Esophagus mucosa (tissue), 1 donor: ENCODE measurements at places on chromosomes 16 and 17. TPM values are rescaled to one million over a fixed set of nuclear protein-coding genes. Genes with fewer than 3 reads are reported as not detected.

ARHGDIG gene
- total RNA-seq: not detected

SOST gene
- not detected for total RNA-seq

RPL38 gene
- total RNA-seq: 1,104 TPM

- no peak for ATAC-seq
Measured at GRCh38 chr17:74350486-74350885, 11.2 kb downstream of the BTBD17 start.

- no peak for ATAC-seq
Measured at GRCh38 chr17:45857977-45858708, 13.5 kb downstream of the SPPL2C start.

- ATAC-seq: no peak
Measured at GRCh38 chr16:13856398-13856797, 63.6 kb upstream of the ERCC4 start.

- no peak for ATAC-seq
Measured at GRCh38 chr16:70345840-70346239, 863 bp upstream of the DDX19A start.

DNA sequence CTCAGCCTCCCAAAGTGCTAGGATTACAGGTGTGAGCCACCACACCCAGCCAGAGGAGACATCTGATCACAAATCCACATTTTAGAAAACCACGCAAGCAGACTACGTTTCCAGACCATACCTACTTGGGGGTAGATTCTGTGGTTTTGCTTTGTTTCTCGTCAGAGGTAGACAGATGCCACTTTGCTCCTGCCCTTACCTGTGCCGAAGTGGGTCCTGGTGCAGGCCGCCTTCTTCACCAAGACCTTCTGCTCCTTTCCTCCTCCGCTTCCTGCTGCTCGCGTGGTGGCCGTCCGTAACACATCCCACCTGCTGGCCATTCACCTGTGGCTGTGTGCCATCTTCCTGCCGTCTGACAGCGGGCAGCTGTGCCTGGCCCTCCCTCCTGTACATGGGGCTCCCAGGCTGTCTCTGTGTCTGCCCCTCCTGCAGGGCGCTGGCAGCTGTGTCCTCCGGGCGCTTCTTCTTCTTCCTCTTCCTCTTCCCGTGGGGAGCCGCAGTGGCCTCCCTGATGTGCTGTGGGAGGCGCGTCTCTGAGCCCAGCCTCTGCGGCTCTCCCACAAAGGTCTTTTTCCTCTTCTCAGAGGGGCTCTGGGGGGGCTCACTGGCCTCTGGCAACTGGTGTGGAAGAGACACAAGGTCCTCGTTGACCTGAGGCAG is 21.2 kb upstream of the CYTH1 start:
- no peak for ATAC-seq
